ENCODE measurements at places on chromosomes 6 and 20.

DNA sequence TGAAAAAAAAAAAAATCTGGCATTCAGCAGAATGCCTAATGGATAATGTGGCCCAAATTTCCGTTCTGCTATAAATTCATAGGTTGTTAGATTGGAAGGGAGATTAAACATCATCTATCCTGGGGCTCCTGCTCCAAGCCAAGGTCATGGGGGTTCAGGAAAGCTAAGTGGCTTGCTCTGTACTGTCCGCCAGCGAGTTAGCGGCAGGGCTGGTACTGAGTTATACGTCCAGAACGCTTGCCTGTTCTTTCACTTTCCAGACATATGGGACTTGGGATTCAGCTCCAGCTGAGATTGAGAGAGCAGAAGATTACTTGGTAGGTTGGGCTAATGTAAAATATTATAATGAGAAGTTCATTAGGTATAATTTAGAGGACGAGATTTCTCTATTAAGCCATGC lies 858 bp downstream of the RWDD1 start:
- peaks cover 26% of the 10 kb centered on the region for H3K36me3 ChIP-seq
- H3K27ac ChIP-seq = no peak overlapping the region
- H3K4me1 ChIP-seq = peaks cover 11% of the 10 kb centered on the region
- no peaks in the 10 kb centered on the region for H3K27me3 ChIP-seq
- peak overlapping the region; percentile 90 for H3K4me3 ChIP-seq

GRCh38 chr6:89035252-89036101 lies 45.1 kb upstream of the PNRC1 start:
- H3K4me3 ChIP-seq = no peak overlapping the region
- H3K36me3 ChIP-seq = no peaks in the 10 kb centered on the region
- no peaks in the 10 kb centered on the region for H3K27me3 ChIP-seq
- H3K27ac ChIP-seq = no peak overlapping the region
- DNase-seq = no peak

- H3K4me1 ChIP-seq = no peaks in the 10 kb centered on the region
- H3K27ac ChIP-seq = no peak overlapping the region
- peaks cover 4% of the 10 kb centered on the region for H3K27me3 ChIP-seq
- H3K36me3 ChIP-seq = no peaks in the 10 kb centered on the region
Observed at GRCh38 chr6:40999569-40999968, 39.5 kb downstream of the UNC5CL start.

DNA sequence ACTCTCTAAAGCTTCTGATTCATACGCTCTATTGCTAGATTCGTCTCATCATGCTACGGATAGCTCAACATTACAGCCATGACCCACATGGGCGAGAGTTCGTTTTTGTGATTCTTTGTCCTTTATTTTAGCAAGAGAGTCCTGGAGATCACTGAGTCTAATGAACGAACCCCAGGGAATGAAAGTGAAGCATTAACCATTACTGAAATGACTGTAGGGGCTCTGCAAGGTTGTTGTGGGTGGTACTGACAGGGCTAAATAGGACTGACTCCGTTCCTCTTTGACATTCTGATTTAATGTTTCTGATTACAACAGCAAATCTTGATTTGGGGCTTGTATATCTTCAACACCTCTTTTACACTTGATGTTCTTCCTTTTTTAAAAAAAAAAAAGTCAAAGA lies 13.7 kb upstream of the RTF2 start:
- DNase-seq = no peak
- H3K36me3 ChIP-seq = peaks cover 40% of the 10 kb centered on the region
- no peak overlapping the region for H3K4me3 ChIP-seq
- no peaks in the 10 kb centered on the region for H3K27me3 ChIP-seq
- no peak overlapping the region for H3K27ac ChIP-seq

DNA sequence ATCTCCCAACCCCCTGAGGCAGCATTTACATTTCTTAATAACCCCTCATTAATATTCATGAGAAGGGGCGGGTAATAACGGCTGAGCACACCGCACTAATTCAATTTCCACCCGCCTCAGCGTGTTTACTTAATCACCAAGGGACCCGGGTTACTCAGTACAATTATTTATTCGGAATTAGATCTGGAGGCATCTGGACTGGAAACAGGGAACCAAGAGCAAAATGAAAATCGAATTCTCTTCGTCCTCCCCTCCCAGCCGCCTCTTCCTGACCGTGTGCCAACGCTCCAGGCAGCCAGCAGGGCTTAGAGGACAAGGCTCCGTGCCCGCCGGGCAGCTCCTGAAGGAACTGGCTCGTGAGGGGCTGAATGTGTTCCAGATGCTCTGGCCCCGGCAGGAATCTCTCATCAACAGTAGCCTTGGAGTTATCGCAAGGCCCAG lies 23.5 kb upstream of the CTNNBL1 start:
- H3K27me3 ChIP-seq = peaks cover 44% of the 10 kb centered on the region
- H3K36me3 ChIP-seq = no peaks in the 10 kb centered on the region
- H3K27ac ChIP-seq = no peak overlapping the region
- no peak overlapping the region for H3K4me3 ChIP-seq

GRCh38 chr6:161246725-161247124 lies 27.1 kb downstream of the AGPAT4 start:
- H3K4me1 ChIP-seq = no peaks in the 10 kb centered on the region
- no peaks in the 10 kb centered on the region for H3K36me3 ChIP-seq
- no peak overlapping the region for H3K27ac ChIP-seq
- no peaks in the 10 kb centered on the region for H3K27me3 ChIP-seq
- DNase-seq = no peak

DNA sequence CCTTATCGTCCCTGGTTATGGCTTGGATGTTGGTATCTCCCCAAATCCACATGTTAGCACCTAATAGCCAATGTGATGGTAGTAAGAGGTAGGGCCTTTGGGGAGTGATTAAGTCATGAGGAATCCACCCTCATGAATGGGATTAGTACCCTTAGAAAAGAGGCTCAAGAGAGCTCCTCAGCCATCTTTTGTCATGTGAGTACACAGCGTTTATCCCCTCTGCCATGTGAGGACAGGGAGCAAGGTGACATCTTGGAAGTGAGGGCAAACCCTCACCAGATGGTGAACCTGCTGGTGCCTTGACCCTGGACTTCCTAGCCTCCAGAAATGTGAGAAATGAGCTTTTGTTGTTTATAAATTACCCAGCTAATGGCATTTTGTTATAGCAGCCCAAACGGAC lies 16.1 kb upstream of the SIRPB2 start:
- no peak overlapping the region for H3K4me3 ChIP-seq
- no peaks in the 10 kb centered on the region for H3K4me1 ChIP-seq
- H3K36me3 ChIP-seq = no peaks in the 10 kb centered on the region
- H3K27me3 ChIP-seq = no peaks in the 10 kb centered on the region
- no peak for DNase-seq

DNA sequence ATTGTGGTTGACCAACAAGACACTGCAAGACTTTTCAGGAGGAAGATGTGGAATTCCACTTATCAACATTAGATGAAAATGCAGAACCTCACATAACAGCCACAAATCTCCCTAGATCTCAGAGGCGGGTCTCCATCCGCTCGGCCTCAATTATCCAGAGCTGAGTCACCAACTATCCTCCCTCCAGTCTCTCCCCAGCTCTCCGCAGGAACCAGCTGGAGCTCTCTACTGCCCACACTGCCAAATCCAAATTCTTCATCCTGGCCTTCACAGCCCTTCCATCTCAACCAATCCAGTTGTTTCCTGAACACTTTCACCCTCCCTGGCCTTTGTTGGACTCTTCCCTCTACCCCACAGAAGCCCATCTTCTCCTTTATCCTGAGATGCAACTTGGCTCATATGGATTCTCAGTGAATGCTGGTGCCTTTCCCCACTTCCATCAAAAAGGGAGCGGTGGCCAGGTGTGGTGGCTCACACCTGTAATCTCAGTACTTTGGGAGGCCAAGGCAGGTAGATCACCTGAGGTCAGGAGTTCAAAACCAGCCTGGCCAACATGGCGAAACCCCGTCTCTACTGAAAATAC lies 3.5 kb upstream of the TGIF2 start:
- no peak overlapping the region for H3K4me3 ChIP-seq
- no peaks in the 10 kb centered on the region for H3K36me3 ChIP-seq
- no peak for DNase-seq
- no peaks in the 10 kb centered on the region for H3K27me3 ChIP-seq
- H3K4me1 ChIP-seq = peaks cover 23% of the 10 kb centered on the region

- no peaks in the 10 kb centered on the region for H3K27me3 ChIP-seq
- no peak for DNase-seq
- H3K27ac ChIP-seq = no peak overlapping the region
- no peaks in the 10 kb centered on the region for H3K36me3 ChIP-seq
- H3K4me3 ChIP-seq = no peak overlapping the region
Observed at GRCh38 chr20:33103556-33103955, 24.1 kb downstream of the BPIFB4 start.

- no peak overlapping the region for H3K4me3 ChIP-seq
- H3K27ac ChIP-seq = no peak overlapping the region
- H3K4me1 ChIP-seq = no peaks in the 10 kb centered on the region
- H3K27me3 ChIP-seq = no peaks in the 10 kb centered on the region
- DNase-seq = no peak
Observed at GRCh38 chr6:71334768-71335167, 46.2 kb downstream of the OGFRL1 start.

- H3K27ac ChIP-seq = no peak overlapping the region
- H3K4me3 ChIP-seq = no peak overlapping the region
- no peaks in the 10 kb centered on the region for H3K4me1 ChIP-seq
- no peaks in the 10 kb centered on the region for H3K36me3 ChIP-seq
- no peaks in the 10 kb centered on the region for H3K27me3 ChIP-seq
Observed at GRCh38 chr6:168194732-168195567, 115.9 kb upstream of the FRMD1 start.

DNA sequence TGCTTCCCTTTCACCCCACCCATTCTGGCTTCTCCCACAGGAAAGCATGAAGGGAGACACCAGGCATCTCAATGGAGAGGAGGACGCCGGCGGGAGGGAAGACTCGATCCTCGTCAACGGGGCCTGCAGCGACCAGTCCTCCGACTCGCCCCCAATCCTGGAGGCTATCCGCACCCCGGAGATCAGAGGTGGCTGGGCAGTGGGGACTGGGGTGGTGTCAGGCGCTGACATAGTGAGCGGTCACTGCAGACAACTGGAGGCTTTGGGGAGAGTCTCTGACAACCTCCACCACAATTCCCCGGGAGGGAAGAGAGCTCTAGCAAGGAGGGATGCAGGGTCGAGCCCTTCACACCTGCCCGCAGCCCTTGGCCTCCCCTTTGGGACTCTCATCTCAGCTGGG lies 18.1 kb downstream of the DNMT3B start:
- DNase-seq = no peak
- H3K27ac ChIP-seq = no peak overlapping the region
- H3K4me1 ChIP-seq = peaks cover 5% of the 10 kb centered on the region
- no peak overlapping the region for H3K4me3 ChIP-seq

All from CD4-positive, alpha-beta T cell (primary cell).